ENCODE measurements at places on chromosomes 16 and 17.

- no peak for DNase-seq
Measured at GRCh38 chr16:66740533-66740932, 10.9 kb downstream of the DYNC1LI2 start.

- DNase-seq: no peak
Measured at GRCh38 chr17:40243761-40244160, 24.7 kb downstream of the WIPF2 start.

DNA sequence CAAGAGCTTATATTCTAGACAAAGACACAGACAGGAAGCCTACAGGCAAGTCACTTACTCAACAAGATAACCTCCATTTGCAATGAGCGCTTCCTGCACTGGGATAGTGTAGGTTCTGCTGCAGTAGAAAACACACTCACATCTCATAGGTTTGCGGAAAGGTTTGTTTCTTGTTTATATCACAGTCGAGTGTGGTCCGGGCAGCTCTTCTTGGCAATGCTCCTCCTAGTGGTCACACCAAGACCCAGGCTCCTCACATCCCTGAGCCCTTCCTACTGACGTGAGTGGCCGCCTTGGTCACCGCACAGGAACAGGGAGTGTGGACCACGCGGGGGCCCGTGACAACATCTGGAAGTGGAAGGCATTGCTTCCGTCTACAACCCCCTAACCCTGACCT is 48.0 kb upstream of the RBFOX3 start:
- peak; percentile 28 for DNase-seq

GRCh38 chr16:65489531-65490023 is 367.7 kb upstream of the CDH11 start:
- DNase-seq: no peak

DNA sequence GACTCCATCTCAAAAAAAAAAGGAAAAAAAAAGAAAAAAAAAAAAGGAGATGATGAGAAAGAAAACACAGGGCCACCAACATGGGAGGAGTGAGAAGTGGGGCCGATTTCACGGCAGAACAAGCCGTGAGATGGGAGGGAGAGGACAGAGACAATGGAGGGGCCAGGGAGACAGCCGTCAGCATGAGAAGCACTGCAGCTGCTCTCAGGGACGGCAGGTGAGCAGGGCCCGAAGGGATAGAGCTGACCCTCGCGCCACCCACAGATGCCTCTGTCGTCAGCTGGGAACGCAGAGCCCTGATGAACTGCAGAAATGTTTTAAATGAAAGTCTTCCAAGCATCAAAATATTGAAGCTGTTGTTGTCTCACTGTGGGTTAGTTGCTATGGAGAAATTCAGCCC is 20.3 kb downstream of the PITPNM3 start:
- peak; percentile 17 for DNase-seq

DNA sequence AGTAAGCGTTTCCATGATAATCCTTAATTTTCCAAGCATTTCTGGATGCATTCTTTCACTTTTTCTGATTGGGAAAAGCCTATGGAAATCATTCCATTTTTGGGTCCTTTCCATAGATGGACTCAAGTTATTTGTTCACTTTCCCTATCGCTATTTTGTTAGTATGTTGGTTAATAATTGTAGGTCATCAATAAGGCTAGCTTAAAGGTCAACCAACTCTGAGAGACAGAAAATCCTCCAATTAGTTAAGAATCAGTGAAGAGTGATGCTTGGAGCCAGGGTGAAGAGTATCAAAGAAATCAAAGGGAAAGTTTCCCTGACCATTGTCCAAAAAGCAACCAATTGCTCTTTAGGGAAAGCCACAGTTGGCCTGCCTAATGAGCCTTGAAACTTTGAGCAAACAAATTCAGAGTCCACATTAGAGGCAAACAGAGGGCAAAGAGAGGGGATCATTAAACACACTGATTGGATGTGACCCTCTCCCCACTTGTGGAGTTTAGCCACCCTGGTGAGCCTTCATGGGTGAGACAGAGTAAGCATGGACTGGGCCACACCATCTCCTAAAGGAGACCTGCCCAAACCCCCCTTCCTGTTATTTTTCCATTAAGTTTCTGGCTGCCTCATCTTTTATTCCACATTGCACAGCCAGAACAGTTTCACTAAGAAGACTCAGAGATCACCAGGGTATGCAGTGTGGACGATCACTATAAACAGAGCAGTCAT is 133.4 kb upstream of the DYNLRB2 start:
- DNase-seq: no peak

GRCh38 chr17:4708436-4708835 is 2.0 kb upstream of the ARRB2 start:
- peak; percentile 68 for DNase-seq

DNA sequence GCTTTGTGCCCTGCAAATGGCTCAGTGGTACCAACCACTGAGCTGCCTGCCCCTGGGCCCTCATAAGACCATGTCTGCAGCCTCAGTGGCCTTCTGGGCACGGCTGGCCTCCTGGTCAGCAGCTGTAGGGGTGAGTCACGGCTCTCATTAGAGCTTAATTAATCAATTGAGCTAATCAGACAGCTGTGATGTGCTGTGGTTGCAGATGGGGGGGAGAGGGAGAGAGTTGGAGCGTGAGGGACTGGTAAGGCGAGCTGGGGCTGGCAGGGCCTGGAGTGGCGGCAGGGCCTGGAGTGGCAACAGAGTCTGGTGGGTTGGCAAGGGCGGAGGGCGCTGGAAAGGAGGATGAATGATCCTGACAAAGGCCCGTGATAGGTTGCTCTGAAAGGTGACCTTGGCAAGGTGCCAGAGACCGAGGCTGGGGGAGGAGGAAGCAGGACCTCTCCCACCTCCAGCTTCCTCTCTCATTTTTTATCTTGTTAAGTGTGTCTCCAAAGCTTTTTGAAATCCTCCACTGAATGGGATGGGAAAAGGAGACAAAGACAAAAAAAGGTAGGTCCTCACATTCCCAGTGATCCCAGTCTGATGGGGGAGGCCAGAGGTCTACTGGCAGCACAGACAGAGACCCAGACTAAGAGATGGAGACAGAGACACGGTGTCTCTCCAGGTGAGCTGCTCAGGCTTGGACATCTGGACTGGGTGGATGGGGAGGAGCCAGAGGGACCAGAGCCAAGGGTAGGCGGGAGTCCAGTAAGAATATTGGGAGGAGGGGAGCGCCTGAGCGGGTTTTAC is 41.6 kb downstream of the DCAKD start:
- DNase-seq: no peak

DNA sequence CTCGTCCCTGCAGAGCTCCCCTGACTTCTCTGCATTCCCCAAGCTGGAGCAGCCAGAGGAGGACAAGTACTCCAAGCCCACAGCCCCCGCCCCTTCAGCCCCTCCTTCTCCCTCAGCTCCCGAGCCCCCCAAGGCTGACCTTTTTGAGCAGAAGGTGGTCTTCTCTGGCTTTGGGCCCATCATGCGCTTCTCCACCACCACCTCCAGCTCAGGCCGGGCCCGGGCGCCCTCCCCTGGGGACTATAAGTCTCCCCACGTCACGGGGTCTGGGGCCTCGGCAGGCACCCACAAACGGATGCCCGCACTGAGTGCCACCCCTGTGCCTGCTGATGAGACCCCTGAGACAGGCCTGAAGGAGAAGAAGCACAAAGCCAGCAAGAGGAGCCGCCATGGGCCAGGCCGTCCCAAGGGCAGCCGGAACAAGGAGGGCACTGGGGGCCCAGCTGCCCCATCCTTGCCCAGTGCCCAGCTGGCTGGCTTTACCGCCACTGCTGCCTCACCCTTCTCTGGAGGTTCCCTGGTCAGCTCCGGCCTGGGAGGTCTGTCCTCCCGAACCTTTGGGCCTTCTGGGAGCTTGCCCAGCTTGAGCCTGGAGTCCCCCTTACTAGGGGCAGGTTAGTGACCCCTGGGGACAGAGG is 11.4 kb downstream of the MLLT6 start:
- no peak for DNase-seq

DNA sequence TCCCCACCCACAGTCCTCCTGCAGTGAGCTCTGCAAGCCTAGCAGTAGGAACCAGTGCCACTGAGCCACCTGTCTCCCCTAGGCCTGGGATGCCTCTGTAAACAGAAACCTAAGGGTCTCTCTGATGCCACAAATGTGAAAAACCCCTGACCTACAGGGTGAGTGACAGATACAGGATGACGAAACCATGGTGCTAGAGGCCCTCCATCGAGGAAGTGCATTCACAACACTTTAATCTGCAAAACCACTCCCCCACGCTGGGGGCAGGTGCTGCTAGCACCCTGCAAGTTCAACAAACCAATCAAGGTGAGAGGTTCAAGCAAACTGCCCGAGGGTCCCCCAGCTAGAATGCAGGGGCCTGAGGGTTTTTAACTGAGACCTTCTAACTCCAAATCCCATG is 59.5 kb downstream of the CDYL2 start:
- no peak for DNase-seq

DNA sequence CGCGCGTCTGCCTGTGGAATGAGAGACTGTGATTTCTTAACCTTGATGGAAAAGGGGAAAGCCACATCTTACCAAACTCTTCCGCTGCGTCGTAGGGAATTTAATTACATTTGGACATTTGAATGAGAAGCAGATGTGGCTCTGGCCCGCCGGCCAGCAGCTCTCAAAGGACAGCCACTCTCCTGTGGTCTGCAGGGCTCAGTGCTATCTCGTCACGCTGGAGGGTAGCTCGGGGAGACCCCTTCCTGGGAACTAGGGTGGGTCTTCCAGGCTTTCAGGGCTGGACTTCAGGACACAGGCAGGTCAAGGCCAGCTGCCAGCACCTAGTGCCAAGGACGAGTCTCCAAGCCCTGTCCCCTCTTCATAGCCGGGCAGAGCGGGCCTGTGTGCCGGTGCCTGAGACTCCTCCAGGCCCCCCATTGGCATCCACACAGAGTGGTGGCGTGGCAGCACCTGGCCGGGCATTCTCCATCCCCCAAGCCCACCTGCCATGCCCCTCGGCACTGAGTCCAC is 15.9 kb upstream of the TBX2 start:
- no peak for DNase-seq

- DNase-seq: no peak
Measured at GRCh38 chr17:76894842-76895241, 26.6 kb downstream of the MGAT5B start.

DNA sequence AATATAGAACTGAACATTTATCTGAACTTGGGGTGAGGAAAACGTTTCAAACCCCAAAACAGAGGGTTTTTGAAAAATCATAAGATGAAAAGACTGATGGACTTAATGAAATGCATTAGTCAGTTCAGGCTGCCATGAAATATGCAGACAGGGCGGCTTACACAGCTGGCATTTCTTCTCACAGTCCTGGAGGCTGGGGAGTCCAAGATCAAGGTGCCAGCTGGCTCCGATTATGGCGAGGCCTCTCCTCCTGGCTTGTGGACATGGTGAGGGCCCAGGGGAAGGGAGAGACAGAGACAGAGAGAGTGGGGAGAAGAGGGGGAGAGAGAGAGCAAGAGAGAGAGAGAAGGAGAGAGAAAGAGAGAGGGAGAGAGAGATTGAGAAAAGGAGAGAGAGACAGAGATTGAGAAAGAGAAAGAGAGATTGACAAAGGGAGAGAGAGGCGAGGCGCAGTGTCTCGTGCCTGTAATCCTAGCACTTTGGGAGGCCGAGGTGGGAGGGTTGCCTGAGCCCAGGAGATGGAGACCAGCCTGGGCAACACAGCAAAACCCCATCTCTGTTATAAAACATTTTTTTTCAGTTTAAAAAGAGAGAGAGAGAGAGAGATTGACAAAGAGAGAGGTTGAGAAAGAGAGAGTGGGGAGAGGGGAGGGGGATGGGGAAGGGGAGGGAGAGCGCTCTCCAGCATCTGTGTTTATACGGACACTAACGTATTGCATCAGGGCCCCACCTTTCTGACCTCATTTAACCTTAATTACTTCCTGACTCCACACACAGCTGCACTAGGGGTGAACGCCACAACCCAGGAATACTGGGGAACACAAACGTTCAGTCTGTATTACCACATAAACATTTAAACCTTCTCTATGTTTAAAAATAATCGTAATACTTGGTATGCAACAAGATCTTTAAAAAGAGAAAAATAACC is 24.6 kb upstream of the RPH3AL start:
- DNase-seq: no peak

DNA sequence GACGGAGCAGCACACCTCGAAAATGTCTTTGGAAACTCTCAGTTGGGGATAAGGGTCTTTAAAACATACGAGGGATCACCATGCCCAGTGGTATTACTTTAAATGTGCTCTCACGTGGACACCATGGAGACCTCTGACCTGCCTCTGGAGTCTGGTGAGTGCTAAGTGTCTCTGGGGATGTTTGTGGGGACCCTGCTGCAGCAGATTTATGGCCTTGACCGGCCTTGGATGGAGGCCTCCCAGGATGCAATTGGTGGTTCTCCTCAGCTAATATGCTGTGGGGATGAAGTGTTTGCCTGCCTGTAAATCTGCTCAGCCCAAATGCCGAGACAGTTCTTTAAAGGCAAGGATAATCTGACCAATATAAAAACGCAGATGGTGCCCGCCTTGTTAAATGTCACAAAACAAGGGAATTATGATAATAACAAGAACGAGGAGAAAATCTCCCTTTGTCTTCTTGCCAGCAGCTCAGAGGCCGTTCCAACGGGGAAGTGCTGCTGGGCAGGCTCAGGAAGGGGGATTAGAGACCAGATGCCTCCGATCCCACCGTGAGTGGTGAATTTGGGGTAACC is 154.4 kb downstream of the ABCC12 start:
- no peak for DNase-seq

- no peak for DNase-seq
Measured at GRCh38 chr16:787321-787966, 737 bp downstream of the RPUSD1 start.

DNA sequence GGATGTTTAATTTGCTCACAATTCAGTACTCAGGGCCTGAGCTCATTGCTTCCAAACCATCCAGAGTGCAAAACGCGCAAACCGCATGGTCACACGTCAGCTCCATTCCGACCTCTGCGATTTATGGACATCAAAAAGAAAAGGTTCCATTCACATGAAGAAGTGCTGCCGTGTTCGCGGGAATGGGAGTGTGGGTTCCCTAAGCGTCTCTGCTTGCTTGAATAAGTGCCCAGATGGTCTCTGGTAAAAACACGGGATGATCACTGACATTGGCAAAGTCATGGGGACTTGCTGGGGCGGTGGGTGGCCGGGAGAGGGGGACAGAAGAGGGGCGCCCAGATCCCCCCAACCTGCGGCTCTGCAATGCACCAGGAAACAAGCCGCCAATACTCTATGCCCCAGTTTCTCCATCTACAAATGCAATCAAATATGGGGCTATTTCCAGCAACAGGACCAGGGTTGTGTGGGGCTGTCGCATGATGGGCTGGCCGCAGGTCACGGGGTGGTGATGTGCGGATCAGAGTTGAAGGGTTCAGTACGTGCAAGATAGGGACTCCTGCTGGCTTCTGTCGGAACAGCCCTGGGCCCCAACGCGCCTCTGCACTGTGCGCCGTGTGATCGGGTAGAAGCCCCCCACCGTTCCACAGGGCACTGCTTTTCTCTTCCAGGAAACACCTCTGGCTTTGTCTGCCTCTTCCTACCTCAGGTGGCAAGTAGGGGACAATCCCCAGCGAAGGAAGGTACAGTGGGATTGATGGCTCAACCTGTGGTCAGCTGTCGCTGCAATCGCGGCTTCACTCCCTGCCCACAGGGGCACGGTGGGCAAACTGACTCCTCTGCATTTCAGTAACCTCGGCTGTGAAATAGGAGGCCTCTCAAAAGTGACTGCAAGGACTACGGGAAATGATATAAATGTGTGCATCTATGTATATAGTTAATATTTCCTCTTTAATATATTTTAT is 11.2 kb downstream of the FOXF1 start:
- no peak for DNase-seq

All from activated CD8-positive, alpha-beta memory T cell treated with anti-CD3 and anti-CD28 coated beads, Interleukin-2, amount 50 U/mL, for 48 hours (primary cell).